ENCODE measurements at places on chromosomes 1 and 21.

DNA sequence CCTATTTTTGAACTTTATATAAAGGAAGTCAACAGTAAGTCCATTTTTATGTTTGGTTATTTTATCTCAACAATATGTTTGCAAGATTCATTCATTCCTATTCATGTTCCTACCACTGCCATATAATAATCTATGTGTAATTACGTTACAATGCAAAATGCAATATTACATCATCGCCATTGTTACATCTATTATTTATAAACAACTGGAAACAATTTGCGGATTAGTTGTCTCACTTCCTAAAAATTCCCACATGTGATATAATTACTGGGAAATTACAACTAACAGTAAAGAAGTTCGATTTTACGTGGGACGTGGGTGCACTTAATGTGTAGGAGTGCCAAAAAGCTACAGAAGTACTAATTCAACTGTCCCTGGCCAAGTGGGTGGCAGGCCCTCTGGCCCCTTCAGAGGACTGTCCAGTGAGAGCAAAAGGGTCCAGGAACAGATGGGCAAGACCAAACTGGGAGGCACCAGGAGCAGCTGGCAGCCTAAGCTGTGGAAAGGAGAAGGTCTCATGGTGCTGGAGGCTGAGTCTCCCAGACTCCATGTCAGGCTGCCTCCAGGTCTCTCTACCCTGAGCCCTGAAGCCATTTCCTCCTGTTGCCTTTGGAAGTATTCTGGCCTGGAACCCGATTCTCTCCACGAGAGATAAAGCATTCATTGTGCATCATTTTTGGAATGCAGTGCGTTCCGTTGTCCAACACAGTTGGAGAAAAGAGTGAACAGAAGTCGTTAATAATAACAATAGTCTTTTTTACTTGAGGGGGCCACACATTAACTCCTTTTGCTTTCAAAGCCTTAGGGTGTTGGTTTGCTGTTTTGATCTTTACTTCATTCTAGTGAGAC is 42.9 kb downstream of the TNNT2 start:
- DNase-seq, result no peak

GRCh38 chr1:55302972-55303371 is 87.8 kb upstream of the USP24 start:
- DNase-seq, result no peak

- DNase-seq, result no peak
Observed at GRCh38 chr1:37034121-37035013, at the start of gene GRIK3. TSS of gene GRIK3 (minus strand) at chr1:37034515. CDS start at chr1:37034108, 407 bp downstream.

GRCh38 chr1:217897100-217897499 is 266.0 kb downstream of the SPATA17 start:
- DNase-seq, result no peak

- no peak for DNase-seq
Observed at GRCh38 chr1:231806623-231807495, 180.3 kb downstream of the DISC1 start.

GRCh38 chr1:230426246-230427093 is at the start of gene PGBD5:
TSS of gene PGBD5 (minus strand) at chr1:230426332. CDS start at chr1:230425928, 404 bp downstream.
- peak; percentile 24 for DNase-seq

DNA sequence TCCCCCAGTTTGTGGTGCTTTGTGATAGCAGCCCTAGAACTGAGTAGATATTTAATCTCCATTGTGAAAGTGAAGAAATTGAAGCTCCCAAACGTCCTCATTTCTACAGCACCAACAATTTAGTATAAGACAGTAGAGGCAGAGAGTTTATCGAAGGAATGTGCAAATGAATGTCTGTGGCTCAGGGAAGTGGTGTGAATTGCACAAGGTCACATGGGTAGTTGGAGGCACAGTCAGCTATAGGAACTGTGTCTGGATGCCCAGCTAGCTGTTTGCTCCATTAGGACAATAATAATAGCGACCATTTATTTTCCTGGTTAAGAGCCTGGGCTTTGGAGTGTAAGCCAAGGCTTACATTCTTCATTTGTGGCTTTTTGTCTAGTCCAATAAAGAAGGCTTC is 144.4 kb upstream of the USP24 start:
- no peak for DNase-seq

- no peak for DNase-seq
Observed at GRCh38 chr21:42525029-42525581, 11.5 kb downstream of the SLC37A1 start.

DNA sequence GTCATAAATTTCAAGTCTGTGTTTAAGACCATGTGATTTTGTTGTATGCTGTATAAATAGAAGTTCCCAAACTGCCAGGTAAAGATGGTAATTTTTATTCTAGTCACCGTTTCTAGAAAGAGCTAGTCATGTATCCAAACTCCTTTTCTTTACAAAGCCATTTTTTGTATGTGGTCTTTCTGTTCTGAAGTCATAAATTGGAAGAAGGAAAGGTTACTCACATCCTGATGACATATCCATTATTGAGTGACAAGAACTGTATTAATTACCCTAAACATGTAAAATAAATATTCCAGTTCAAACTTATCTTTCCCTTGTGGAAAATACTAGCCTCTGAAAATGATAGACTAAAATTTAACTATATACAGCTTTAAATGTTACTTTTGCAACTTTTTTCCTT is 104.7 kb downstream of the POFUT2 start:
- no peak for DNase-seq

- no peak for DNase-seq
Observed at GRCh38 chr21:26032263-26032662, 138.3 kb downstream of the APP start.

All from activated T-cell treated with anti-CD3 and anti-CD28 coated beads for 1 hour (primary cell).